Activated CD4-positive, alpha-beta T cell treated with anti-CD3 and anti-CD28 coated beads, Interleukin-2, amount 50 U/mL, for 1 hour (primary cell): ENCODE measurements at places on chromosomes 13 and 19.

DNA sequence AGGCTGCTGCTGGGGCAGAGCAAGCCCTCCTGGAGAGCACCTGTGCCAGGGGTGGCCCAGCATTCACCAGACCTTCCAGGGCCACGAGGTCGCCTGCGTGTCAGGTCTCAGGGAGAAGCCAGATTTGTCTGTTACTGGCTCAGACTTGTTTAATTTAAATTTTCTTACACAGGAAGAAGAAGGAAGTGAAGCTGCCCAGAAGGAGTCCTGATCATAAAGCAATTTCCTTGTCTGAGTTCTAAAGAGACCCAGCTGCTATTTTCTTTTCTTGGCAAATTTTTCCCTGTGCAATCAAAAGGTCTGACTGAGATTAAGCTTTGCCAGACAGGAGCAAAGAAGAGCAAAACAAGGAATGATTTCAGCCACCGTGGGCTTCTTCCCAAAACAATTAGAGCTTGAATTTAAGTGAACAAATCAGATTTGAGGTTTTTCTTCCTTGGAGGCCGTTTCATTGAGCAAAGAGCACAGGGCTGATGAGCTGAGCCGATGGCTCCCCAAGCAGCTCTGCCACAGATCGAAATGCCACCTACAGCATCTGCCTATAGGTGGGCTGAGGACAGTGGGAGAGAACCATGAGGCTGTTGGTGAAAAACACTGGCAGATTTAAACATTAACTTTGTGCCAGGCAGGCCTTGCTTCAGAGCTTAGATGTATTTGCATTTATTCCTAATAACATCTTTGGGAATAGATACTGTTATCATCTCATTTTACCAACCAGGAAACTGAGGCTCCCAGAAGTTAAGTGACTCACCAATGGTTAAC lies 40.1 kb downstream of the HSPH1 start:
- no peak for DNase-seq

GRCh38 chr19:31532034-31532433 lies 182.8 kb upstream of the TSHZ3 start:
- DNase-seq: no peak

DNA sequence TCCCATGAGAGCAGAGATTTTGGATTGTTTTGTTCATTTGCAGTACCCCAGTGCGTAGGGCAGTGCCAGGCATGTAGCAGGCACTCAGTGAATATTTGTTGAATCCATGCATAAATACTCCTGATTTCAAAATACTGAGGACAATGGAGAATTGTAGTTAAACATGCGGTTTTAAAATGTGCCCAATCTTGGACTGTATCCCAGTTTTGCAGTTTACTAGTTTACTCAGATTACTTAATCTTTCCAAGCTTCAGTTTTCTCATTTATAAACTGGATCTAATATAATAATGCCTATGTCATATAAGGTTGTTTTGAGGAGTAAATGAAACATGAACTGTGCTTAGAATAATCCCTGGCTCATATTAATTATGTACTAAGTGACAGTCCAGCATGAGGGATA lies 39.0 kb downstream of the RCBTB2 start:
- no peak for DNase-seq

GRCh38 chr13:98875146-98875729 lies 102.6 kb downstream of the DOCK9 start:
- no peak for DNase-seq

DNA sequence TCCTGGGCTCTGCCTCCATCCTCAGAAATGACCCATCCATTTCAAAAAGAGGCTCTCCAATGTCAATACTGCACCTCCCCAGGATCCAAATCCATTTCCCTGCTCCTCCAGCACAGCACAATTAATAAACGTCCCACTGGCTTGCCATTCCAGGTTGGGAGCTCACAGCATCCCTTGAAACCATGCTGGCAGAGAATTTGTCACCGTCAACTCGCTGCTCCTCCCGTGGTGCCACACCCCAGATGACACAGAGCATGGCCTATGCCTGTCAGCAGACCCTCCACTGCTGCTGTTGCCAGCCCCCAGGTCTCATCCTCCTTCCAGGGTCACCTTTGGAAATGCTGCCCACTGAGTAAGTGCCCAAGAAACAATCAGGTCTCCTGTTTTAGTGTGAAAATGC lies 53.0 kb upstream of the UQCRFS1 start:
- DNase-seq: no peak

DNA sequence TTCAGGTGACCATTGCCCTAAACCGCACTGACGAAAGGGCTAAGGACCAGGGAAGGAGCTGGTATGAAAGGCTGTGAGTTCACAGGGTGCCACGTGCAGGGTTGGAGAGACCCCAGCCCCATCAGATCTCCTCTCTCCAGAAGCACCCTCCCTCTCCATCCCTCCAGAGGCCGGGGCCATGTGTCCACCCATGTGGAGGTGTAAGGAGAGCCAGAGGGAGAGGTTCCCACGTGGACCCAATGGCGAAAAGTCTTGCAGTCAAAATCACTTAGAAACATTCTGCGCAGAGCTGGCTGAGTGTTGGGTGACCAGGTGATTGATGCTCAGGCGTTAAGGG lies 168.3 kb downstream of the COL4A1 start:
- DNase-seq: no peak

DNA sequence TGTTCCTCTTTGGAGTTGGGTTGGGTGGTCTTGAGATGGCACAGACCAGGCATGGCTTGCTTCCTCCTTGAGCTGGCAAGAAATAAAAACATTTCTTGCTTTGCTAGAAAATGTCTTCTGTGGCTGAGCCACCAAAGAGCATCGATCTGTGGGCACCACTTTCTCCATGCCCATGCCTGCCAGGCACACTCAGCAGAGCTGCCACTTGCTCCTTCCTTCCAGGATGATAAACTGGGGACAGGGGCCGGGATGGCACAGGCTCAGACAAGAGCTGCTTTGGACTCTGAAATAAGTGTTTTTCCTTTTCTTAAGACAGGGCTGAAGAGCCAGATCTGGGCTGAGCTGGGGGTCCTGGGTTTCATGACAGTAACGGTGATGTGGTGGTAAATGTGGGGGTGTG lies 32.8 kb downstream of the NFIX start:
- no peak for DNase-seq

DNA sequence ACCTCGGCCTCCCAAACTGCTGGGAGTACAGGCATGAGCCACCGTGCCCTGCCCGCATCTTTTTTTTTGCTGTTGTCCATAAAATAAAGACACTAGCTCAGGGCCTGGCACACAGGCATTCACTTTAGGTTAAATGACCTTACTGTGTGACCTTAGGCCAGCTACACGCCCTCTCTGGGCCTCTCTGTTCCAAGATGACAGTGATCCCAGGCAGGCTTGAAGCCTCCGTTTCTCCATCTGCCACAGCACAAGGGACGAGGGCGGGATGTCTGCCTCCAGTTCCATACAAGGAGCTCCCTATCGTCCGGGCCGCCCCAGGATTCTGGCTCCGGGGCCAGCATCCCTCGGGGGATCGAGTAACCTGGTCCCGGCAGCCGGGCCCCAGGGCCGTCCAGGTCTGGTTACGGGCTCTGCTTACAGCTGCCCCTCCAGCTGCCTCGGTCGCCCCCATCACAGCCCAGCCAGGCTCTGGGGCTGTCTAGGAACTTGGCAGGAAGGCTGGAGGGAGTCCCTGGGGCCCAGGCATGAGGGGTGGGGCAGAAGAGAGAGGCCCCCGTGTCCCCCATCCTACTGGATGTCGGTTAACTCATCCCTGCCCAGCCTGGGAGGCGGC lies 11.9 kb upstream of the SEMA6B start:
- no peak for DNase-seq

DNA sequence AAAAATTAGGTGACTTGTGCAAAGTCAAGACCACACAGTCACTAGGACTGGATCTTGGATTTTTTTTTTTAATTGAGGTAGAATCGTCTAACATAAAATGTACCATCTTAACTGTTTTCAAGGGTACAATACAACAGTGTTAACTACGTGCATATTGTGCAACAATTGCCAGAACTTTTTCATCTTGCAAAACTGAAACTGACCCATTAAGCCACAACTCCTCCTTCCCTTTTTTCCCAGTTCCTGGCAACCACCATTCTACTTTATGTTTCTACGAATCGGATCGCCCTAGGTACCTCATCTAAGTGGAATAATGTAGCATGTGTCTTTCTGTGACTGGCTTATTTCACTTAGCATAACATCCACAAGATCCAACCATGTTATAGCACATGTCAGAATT lies 37.5 kb upstream of the POMP start:
- no peak for DNase-seq

GRCh38 chr19:13098277-13099072 lies 4.2 kb downstream of the LYL1 start:
- DNase-seq: no peak

DNA sequence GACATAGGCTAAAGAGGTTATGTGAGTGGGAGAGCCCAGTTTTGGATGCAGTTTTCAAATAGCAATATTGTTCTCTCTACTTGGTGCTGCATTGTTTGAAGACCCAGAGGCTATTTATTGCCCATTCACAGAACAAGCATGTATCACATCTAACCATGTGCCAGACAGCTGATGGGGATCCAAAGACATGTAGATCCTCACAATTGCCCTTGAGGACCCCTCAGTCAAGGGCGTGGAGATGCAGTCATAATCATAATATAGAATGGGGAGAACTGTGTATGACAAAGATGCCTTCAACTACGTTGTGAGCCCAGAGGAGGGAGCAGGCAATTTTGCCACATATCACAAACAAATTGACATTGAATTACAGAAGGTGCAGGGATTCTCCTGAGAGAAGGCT lies 70.5 kb downstream of the NHLRC3 start:
- DNase-seq: no peak

DNA sequence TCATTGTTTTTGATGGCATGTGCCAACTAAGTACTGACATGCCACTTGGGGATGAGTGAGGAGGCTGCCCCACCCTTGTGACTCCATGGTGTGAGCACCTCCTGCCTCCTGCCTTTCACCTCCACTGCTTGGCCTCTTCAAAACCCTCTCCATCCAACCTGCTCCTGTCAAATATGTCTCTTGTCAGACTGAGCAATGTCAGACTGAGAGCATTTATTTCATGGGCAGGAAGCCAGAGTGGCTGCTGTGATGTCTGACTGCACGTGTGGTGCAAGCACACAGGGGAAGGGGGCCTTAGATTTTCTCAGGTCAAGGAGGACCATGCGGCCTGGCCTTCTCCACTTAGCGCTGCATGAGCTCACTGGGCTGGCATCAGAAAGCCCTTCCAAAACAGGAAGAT lies 68.3 kb downstream of the STARD13 start:
- DNase-seq: no peak

GRCh38 chr13:113588394-113589111 lies 4.0 kb downstream of the TFDP1 start:
- no peak for DNase-seq

GRCh38 chr13:59771272-59771671 lies 392.5 kb downstream of the DIAPH3 start:
- DNase-seq: no peak

DNA sequence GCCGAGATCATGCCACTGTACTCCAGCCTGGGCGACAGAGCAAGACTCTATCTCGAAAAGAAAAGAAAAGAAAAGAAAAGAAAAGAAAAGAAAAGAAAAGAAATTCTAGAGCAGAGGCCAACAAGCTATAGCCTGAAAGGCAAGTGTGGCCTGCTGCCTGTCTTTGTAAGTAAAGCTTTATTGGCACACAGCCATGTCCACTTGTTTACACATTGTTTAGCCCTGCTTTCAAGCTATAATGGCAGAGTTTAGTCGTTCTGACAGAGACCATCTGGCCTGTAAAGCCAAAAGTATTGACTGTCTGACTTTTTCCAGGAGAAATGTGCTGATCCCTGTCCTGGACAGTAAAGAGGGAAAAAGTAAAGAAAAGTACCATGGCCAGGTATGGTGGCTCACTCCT lies 18.3 kb downstream of the NWD1 start:
- no peak for DNase-seq

DNA sequence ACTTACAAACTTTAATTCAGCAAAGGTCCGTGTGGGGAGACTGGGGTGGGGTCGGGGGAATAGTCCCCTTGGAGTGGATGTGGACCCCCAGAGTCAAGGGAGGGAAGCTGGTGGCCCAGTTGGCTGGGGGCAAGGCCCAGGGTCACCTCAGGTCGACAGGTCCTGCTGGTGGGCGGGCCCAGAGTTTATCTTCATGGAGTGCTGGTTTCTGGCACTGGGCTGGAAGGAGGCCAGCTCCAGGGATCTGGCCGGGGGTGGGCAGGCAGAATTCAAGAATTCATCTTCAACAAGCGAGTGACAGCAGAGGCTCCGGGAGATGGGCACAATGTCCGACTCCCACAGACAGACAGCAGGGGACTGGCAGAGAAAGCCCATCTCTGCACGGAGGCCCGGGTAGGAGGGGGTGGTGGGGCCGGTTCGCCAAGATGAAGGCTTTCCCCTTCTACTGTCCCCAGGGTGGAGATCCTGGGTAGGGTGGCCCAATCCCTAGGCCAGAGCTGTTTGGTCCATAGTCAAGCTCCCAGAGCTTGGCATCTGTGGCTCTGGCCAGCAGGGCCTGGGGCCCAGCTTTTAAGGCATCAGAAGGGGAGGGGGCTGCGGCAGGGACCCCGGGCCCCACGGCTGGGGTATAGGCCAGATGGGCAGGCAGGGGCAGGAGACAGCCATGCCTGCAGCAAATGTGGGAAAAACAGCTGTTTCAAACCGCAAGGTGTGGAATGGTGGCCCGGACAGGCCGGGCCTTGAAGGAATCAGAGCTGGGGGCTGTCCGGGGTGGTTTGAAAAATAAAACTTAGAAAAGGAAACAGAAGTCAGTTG lies 622 bp upstream of the FDX2 start:
- no peak for DNase-seq

DNA sequence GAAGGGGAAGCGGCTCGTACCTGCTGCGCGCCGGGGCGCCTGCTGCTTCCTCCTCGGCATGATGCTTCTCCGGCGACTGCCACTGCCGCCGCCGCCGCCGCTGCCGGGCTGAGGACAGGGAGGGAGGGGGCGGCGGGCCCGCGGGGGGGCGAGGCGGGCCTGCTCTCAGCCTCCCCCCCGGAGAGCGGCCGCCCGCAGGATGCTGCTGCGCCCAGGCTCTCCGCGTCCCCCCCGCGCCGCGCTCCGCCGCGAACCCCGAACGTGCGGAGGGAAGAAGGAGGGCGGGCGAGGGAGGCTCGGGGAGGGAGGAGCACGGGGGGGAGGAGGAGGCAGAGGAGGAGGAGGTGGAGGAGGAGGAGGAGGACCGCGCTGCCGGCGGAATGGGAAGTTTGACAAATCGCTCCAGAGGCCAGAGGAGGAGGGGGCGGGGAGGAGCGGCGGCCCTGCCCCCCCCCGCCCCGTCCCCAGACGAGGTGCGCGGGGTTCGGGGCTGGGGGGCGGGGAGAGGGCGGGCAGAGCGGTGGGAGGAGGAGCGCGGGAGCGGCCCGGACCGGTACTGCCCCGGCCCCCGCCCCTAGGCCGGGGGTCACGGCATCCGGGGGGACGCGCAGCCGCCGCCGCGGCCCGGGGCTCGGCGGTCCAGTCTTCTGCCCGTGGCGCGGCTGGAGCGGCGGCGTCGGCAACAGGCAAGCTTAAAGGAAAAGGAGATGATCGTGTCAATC lies at the start of gene TSHZ3:
TSS of gene TSHZ3 (minus strand) at position 277 of the 722 bp plus-strand sequence. CDS start at position 60, 217 bp downstream.
- peak; percentile 39 for DNase-seq

- no peak for DNase-seq
These were observed 2320.0 kb downstream of the PCDH9 start for GRCh38 chr13:64910096-64910495.
